Activated naive CD4-positive, alpha-beta T cell treated with anti-CD3 and anti-CD28 coated beads, Interleukin-2, amount 10 ng/mL, durations not matched to agents 7 days and 5 days (primary cell): ENCODE measurements at places on chromosomes 4 and X.
A peak's percentile ranks its signal among the peaks of the same experiment; 100 is the strongest.

- no peak overlapping the region for H3K4me3 ChIP-seq
- peaks cover 75% of the 10 kb centered on the region for H3K4me1 ChIP-seq
- no peak for DNase-seq
- H3K36me3 ChIP-seq, result peaks cover 53% of the 10 kb centered on the region
- H3K27me3 ChIP-seq, result no peaks in the 10 kb centered on the region
- peak overlapping the region; percentile 7 for H3K27ac ChIP-seq
These were observed 34.5 kb downstream of the ABCE1 start for GRCh38 chr4:145132511-145133098.

- H3K4me1 ChIP-seq, result no peaks in the 10 kb centered on the region
- H3K27me3 ChIP-seq, result no peaks in the 10 kb centered on the region
- H3K36me3 ChIP-seq, result peaks cover 4% of the 10 kb centered on the region
- no peak overlapping the region for H3K27ac ChIP-seq
- DNase-seq, result no peak
These were observed 37.5 kb downstream of the TBC1D19 start for GRCh38 chr4:26621366-26621765.

GRCh38 chr4:3644849-3645627, 112.8 kb upstream of the LRPAP1 start:
- no peak overlapping the region for H3K27ac ChIP-seq
- no peaks in the 10 kb centered on the region for H3K27me3 ChIP-seq
- no peak overlapping the region for H3K4me3 ChIP-seq
- no peak for DNase-seq

- H3K4me1 ChIP-seq, result no peaks in the 10 kb centered on the region
- H3K27me3 ChIP-seq, result peaks cover 14% of the 10 kb centered on the region
- H3K36me3 ChIP-seq, result no peaks in the 10 kb centered on the region
- H3K27ac ChIP-seq, result no peak overlapping the region
- no peak for DNase-seq
- no peak overlapping the region for H3K4me3 ChIP-seq
These were observed 19.5 kb downstream of the EPGN start for GRCh38 chr4:74327762-74328161.

DNA sequence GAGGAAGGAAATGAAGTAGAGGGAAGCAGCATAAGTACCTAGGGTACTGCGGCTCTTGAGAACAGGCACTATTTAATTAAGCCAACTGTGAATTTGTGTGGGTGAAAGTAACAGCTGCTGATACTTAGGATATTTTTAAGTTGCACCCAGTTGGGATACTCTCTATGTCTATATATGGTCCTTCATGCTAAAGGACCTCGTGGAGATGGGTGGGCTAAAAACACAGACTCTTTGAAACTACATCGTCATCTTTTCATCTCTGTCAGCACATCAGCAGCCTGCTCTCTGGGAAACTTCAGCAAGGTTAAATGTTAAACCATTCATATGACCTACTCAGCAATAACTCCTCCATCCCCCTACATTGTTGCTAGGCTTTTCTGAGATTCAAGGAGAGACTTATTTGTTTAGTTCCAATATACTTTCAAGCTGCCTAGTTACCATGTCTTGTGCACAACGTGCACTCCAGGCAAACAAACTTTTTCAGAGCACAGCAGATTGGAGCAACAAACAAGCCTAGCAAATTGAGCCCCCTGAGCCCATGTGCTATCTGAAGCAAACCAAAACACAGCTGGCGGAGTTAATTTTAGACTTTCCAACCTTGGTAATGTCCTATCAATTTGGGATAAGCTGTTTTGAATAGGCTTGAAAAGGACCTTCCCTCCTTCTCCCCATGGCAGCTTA, 6.2 kb upstream of the MOB1B start:
- H3K4me3 ChIP-seq, result no peak overlapping the region
- no peak overlapping the region for H3K27ac ChIP-seq
- no peaks in the 10 kb centered on the region for H3K27me3 ChIP-seq
- DNase-seq, result no peak
- H3K36me3 ChIP-seq, result no peaks in the 10 kb centered on the region

- H3K27ac ChIP-seq, result no peak overlapping the region
- H3K27me3 ChIP-seq, result no peaks in the 10 kb centered on the region
- H3K4me3 ChIP-seq, result no peak overlapping the region
- H3K4me1 ChIP-seq, result no peaks in the 10 kb centered on the region
- no peak for DNase-seq
- no peaks in the 10 kb centered on the region for H3K36me3 ChIP-seq
These were observed 43.9 kb upstream of the GC start for GRCh38 chr4:71827826-71828225.
